ENCODE measurements at places on chromosomes 2 and 18.

- DNase-seq: no peak
Observed at GRCh38 chr2:80634590-80634989, 330.0 kb upstream of the LRRTM1 start.

- peak; percentile 56 for DNase-seq
Observed at GRCh38 chr2:25851740-25852503, 26.4 kb downstream of the ASXL2 start.

DNA sequence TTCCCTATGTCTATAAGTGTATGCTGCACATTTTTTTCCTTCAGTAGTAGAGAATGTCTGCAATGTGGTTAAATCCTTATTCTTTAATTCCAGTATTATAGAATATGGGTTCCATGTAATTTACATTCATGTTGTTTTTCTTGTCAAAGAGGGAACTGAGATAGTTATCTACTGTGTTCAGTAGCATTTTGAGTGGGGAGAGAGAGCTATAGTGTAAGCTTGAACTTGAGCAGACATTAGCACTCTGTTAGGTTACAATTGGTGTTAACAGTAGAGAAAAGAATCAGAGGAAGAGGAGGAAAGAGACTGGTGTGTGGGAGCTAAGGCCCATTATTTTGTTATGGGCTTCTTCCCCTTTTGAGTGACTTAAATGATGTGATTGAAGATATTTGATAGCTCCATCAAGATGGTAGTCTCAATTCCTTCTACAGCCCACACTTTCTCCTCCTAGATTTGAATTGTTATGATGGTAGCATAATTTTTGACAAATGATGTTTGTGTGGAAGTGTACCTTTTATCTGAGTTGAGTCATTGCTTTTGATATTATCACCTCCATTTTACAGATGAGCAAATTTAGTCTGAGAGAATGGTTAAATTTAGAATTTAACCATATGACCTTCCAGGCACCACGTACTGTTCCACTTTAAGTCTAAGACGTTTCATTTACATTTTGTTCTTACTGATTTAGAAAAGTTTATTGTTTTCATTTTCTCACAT lies 71.3 kb downstream of the FMNL2 start:
- no peak for DNase-seq

GRCh38 chr18:38644875-38645641 lies 1079.5 kb upstream of the CELF4 start:
- no peak for DNase-seq

DNA sequence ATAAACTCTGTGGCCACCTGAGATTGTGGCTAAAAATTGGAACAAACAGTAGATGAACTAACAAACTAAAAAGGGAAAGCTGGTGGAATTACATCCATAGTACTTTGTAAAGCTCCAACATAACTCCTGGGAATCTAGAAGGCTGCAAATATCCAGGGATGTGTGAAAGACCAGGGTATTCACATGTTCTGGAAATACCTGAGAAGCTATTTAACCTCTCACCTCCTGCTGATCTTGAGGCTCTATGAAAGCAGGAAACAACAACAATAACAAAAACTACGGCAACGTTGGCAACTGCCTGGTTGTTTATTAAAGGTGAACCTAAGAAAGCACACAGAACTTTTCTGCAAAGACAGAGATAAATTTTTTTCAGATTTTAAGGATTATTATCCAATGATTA lies 171.3 kb downstream of the CCDC178 start:
- no peak for DNase-seq

DNA sequence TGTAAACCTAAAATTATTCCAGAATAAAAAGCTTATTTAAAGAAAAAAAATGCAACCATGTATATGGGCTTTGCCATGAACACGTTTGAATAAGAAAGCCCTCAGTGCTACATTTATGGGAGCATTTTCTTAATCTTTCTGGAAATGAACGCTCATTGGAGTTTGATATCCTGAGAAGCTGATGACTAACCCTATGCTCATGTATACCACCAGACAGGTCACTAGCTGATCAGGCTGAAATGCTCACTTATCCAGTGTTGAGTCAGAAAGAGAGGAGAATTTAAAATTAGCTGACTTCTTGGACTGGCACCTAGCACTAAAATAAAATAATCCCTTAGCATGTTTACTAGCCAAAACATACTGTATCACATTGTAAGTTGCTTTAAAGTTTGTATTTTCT lies 254.9 kb upstream of the SIX3 start:
- no peak for DNase-seq

- DNase-seq: peak; percentile 24
Observed at GRCh38 chr2:64327510-64328414, 126.2 kb upstream of the LGALSL start.

- no peak for DNase-seq
Observed at GRCh38 chr2:17979707-17980106, 101.2 kb downstream of the KCNS3 start.

- DNase-seq: no peak
Observed at GRCh38 chr2:48749291-48750127, 6.0 kb downstream of the LHCGR start.

DNA sequence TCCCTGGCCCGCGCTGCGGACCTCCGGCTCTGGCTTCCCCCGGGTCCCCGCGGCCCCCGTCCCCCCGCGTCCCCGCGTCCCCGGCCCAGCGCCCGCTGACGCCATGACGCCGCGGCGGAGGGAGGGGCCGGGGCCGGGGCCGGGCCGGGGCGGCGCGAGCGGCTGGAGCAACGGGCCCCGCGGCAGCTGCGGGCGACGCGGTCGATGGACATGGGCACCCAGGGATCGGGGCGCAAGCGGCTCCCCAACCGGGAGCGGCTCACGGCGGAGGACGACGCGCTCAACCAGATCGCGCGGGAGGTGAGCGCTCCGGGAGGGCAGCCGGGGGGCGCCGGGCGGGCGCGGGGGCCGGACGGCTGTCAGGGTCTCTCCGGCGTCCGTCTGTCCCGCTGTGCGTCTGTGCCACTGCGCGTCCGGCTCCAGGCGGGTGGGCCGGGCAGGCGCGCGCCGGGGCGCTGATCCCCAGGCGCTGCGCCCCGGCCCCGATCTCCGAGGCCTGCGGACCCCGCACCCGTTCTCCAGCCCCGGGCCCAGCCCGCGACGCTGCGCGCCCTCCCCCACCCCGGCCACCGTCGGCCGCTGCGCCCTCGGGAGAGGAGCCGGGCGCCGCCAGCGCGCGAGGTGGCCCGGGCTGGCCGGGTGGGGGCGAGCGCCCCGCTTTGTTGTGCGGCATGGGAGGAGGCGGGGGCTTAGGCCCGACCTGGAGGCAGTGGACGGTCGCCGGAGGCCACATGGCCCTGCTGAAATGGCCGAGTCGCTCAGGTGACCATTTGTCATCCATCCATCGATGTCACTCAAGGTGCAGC lies at the start of gene LRRFIP1:
Gene LRRFIP1 (plus strand): TSS at position 147 of the 806 bp plus-strand sequence. CDS start 58 bp downstream, at position 205.
- no peak for DNase-seq

GRCh38 chr2:159017837-159018236 lies 49.4 kb downstream of the TANC1 start:
- no peak for DNase-seq

GRCh38 chr2:37920570-37920969 lies 4.5 kb upstream of the RMDN2 start:
- no peak for DNase-seq

GRCh38 chr2:239383759-239384156 lies 17.1 kb downstream of the HDAC4 start:
- no peak for DNase-seq

DNA sequence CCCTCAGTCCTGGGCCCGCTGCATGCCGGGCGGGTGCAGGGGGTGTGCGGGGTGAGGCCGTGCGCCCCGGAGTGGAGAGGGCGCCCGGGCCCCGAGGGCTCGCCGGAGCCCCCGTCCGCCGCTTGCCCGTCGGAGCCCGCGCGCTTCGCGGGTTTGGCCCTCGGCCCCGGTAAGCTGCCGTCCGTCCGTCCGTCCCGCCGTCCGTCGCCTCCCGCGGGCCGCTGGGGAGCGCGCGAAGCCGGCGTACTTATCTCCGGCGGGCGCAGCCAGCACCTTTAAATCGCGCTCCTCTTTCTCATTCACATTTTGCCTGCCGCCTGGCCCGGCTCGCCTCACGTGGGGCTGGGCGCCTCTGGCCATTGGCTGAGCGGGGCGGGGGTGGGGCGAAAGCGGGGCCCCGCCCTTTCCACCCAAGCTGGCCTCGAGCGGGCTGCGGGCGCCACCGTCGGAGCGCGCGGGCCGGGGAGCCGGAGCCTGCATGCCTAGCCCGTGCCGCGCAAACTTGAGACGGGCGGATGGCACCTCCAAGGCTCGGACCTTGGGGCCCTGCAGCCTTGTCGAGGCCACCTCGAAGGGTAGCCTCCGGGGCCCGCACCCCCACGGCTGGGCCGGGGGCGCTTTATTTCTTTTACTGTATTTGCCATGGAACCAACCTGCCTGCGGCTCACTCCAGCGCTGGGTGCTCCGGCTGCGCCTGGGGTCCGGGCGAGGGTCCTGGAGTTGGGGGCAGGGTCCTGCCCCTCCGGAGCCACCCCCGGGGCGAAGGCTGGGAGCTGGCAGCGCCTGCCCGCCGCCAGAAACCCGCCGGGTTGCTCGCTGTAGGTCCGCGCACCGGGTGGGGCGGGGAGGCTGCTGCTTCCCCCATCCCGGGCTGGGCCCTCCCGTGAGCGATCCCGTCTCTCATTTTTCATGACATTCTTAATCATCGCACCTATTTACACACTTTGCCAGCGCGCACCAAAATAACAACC lies at the start of gene GBX2:
Gene GBX2 (minus strand): TSS at position 277 of the 971 bp plus-strand sequence. CDS start 415 bp downstream, outside the sequence.
- DNase-seq: no peak

DNA sequence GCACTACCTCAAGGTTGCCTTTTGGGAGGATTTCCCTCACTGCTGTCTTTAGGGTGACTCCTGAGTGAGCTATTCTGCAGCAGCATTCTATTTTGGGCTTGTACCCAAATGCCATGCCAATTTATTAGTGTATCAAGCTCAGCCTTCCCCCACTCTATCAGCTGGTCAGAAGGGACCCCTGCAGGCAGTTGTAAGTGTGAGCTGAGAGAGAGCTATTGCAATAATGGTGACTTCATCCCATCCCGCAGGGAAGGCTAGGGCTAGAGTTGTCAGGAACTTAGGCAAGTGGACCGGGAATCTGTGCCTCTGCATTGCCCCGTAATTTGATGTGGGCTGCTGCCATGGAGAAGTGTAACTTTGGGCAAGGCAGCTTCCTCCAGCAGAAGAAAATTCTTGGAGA lies 1.8 kb upstream of the CRYGB start:
- no peak for DNase-seq

DNA sequence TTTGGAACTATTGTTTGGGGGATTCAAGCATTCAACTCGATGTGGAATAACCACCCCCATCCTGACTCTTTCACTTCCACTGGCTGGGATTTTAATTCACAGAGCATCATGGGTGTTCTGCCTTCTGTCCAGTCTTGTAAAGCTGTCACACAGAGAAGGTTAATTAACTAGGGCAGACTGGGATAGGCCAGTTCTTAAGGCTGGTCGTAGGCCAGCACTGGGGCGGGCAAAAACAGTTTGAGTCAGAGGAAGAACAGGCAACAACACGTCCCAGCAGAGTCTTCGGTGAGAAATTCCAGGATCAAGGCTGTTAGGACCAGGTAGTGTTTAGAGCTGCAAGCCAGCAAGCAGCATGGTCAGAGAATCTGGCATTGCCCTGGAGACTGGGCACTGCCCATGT lies 4.0 kb upstream of the RNF152 start:
- DNase-seq: no peak

DNA sequence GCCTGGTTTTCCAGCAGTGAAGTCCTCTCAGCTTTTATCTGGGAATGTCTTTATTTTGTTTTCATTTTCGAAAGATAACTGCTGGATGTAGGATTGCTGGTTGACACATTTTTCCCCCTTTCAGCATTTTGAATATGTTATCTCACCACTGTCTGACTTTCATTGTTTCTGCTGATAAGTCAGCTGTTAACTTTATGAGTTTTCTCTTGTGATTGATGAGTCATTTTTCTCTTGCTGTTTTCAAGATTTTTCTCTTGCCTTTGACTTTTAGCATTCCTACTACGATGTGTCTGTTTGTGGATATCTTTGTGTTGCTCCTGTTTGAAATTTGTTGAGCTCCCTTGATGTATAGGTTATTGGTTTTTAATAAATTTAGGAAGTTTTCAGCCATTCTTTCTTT lies 85.5 kb downstream of the AGPS start:
- no peak for DNase-seq

DNA sequence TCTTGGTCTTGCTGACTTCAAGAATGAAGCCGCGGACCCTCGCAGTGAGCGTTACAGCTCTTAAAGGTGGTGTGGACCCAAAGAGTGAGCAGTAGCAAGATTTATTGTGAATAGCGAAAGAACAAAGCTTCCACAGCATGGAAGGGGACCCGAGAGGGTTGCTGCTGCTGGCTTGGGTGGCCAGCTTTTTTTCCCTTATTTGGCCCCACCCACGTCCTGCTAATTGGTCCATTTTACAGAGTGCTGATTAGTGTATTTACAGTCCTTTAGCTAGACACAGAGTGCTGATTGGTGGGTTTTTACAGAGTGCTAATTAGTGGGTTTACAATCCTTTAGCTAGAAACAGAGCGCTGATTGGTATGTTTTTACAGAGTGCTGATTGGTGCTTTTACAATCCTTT lies 88.0 kb upstream of the LTBP1 start:
- DNase-seq: no peak

DNA sequence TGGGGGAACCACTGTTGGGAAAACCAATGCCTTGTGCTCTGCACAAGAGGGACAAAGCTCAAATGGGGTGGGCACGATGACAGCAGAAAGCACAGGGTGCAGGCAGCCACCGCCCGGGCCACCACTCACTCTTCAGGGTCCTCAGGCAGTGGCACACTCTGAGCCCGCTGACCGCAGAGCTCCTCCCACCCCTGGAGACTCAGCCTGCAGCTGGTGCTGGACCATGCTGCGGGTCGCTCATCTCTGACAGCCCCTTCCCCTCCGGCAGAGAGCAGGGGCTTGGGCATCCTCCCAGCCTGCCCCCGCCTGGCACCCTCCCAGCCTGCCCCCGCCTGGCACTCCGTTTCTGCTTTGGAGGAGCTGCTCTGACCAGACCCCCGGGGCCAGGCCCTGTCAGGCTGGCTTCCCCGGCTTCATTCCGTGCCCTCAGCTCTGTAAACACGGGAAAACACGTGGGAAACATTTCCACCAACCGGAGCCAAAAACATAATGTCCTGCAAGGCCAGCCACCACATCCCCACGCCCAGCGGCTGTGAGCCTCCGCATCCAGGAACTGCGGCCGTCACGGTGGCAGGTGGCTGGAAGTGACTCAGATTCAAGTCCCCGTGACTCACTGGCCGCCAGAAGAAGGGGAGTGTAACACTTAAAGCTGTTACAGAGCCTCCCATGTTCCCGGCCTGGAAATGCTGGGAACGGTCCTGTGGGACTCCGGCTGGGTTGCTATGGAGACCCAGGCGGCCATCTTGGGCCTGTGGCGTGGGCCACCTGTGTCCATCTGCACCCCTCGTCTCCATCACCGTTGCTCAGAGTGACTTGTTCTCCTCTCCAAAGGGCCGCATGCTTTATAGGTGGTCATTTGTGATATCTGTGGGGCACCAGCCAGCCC lies 6.8 kb upstream of the SNED1 start:
- no peak for DNase-seq

- DNase-seq: no peak
Observed at GRCh38 chr2:11933854-11934253, 187.4 kb downstream of the LPIN1 start.
